ENCODE measurements at places on chromosomes 5 and 9.

GRCh38 chr9:85392260-85392659, 349.5 kb downstream of the AGTPBP1 start:
- DNase-seq, result no peak

DNA sequence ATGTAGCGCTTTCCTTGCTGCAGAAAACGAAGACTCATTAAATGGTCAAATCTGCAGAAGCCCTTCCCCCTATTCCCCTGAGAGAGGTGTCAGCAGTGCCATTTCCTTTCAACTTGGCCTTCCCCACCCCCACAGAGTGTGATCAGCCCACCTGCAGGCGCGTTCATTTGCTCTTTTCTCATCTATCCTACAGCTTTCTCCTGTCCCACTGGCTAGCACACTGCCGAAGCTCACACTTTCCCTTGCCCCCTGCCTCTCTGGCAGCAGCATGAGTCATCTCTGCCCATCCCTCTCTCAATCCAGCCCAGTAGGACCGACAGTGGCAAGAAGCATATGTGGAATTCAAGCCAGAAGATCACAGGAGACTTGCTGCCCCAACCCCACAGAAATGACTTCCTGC, 213.8 kb downstream of the FAM114A2 start:
- DNase-seq, result peak; percentile 10

DNA sequence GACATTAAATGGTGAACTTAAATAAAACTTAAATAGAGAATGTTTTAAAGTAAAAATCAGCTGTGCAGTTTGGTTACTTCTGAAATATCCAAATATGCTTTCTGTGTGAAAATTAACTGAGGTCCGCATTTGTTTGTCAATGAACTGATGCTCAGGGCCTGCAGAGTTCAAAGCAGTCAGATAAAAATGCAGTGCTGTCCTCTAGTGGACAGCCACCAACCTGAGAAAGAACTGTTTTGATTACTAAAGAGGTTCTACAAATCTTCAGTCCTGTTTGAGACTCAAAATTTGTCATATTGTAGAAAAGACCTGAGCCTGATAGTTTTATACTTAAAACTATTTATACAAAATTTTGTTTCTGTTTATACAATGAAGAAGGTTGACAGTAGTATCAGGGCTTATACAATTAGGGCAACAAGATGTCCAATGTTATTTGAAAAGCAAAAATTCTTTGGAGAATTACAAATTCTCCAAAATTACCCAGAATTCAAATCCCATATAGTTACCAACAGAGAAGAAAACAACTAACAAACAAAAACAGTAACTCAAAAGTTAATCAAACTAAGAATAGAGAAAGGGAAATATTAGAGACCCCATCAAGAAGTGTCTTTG, 232.3 kb upstream of the TBCA start:
- DNase-seq, result peak; percentile 40

DNA sequence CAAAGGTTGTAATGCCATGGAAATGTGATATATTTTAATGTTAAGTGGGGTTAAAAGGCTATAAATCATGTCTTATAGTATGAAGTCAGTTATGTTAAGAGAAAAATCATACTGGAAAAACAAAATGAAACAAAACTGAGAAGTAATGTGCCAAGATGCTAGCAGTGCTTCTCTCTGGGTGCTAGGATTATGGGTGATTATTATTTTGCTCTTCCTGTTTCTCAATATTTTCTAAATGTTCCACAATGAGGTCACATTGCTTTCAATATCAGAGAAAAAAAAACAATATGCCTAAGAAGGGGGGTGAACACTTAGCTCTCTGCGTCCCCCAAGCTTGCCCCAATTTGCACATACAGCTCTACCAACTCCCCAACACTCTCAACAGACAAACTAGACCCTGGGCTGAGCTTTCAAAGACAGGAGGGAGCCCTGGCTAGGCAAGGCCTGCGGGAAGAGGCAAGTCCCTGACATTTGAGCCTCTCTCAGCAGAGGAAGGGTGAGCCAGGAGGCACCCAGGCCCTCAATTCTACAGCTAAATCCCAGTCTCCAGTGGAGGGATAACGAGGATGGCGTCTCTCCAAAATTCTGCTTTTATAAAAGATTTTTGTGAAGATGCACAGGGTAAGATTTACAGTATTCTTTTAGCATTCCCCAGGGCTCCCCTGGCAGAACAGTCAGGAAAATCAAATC, 24.4 kb downstream of the WHRN start:
- DNase-seq, result no peak

GRCh38 chr5:114419067-114419388, 57.2 kb downstream of the KCNN2 start:
- no peak for DNase-seq

Data from WERI-Rb-1 (cell line).